ENCODE measurements at places on chromosomes 2 and 18.

DNA sequence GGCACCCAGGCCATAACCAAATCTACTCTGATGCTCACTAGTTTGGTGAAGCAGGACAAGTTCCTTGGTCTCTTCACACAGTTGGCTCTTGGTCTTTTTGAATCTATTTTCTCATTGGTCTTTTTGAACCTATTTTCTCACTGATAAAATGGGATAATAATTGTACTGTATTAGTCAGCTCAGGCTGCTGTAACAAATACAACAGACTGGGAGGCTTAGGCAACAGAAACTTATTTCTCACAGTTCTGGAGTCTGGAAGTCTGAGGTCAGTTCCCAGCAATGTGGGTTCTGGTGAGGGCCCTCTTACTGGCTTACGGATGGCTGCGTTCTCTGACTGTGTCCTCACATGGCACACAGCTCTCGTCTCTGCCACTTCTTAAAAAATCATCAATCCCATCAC, 63.5 kb downstream of the C1D start:
- no peak for DNase-seq

DNA sequence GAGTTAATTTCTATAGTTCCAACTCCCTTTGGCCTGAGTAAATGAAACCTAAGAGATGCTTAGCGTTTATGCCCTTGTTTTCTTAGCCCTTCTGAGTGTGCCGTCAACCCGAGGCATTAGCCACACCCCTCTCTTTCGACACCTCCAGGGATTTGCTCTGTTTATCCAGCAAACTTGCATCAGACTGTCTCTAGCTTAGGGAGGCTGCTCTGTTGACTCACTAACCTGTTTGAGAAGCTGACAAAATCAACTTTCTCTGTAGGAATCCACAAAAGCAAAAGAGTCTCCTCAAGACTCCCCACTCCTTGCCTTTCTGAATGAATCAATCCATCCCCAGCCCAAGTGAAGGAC, 317.6 kb downstream of the TNS1 start:
- no peak for DNase-seq

DNA sequence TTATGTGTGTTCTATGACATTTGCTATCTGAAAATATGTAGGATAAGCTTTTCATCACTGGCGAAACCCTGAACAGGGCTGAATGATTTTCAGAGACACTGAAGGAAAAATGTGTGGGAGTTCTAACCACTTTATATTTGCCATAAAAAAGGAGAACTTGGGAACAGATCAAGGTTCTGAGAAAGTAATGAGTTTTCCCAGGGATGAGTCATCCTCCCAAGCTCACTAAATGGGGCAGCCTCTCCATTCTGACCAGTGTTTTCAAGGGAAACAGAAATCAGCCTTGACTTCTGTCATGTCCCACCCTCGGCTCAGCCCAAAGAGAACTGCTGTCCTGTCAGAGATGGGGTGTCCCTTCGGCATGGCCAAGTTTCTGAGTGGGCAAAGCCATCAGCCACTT, 2109.8 kb upstream of the CELF4 start:
- DNase-seq, result no peak

DNA sequence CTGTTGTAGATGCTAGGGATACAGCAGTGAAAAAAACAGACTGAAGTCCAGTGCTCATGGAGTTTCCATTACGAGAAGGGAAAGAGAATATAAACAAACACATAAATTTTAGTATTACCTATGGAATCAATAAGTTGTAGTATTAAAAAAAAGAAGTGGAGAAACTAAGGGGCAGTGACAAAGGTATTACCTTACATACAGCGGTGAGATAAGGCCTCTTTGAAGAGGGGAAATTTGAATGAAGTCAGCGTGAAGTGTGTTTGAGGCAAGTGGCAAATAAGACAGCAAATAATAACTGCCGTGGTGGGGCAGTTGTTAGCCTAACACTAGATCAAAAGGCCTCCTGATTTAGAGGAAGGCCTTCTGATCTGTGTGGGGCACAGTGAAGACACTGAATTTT, 57.9 kb downstream of the TLK1 start:
- no peak for DNase-seq

GRCh38 chr2:153986488-153987229, 114.9 kb downstream of the GALNT13 start:
- DNase-seq, result no peak

DNA sequence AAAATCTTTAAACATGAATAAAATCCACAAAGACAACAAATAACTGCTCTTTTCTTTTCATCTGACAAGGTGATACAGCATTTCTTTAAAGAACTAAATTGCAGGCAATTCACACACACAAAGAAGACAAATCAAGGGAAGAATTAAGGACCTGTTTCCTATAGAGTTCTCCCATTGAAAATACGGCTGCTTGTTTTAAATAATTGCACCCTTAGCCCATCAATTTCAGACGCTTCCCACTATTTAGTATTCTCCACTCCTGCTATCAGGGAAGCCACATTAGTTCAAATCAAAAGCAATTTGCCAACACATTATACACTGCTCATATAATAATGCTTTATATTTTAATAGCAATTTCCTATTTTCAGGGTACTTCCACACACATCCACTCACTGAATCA, 11.3 kb downstream of the CMPK2 start:
- no peak for DNase-seq

DNA sequence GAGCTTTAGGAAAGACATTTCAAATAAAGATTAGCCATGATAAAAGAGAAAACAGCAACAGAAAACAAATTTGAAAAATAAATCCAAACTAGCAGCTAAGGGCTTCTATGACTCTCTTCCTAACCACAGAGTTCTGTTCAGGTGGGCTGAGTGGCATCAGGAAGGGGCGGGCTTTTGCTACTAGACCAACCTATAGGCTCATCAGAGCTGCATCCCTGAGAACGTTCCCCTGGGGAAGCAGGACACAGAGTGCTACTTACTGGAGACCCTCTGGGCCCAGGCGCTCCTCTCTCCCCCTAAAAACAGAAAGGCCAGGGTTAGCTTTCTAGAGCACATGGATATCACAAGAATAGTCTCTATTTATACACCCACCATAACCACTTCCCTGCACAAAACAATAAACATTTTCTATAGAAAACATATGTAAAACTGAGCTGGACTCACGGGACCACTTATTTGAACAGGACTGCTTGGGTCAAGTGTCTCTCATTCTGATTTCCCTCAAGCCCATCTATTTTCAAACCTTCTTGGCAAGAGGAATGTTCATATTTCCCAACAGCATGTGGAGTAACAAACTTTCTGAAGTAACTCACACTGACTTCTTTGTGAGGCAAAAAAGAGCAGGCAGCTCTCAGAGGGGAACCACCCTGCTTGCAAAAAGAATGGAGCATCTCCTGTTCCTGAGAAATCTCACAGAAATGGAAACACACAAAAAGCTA, 78.9 kb upstream of the LMAN1 start:
- DNase-seq, result no peak

- DNase-seq, result no peak
These were observed 38.4 kb upstream of the ZSWIM2 start for GRCh38 chr2:186887107-186888090.

Data from posterior vena cava (tissue), 2 donors.